ENCODE measurements at places on chromosomes 7 and 10. TPM values are rescaled to one million over a fixed set of nuclear protein-coding genes. Genes with fewer than 3 reads are reported as not detected.

Gene TRIM50
- total RNA-seq = not detected

Gene SH2B2
- total RNA-seq = 0.56 TPM

Gene CLDN3
- not detected for total RNA-seq

Gene SIRT1
- 20.6 TPM for total RNA-seq

Gene MXI1
- total RNA-seq = 7.5 TPM
